ENCODE measurements at places on chromosomes 16 and 17.

DNA sequence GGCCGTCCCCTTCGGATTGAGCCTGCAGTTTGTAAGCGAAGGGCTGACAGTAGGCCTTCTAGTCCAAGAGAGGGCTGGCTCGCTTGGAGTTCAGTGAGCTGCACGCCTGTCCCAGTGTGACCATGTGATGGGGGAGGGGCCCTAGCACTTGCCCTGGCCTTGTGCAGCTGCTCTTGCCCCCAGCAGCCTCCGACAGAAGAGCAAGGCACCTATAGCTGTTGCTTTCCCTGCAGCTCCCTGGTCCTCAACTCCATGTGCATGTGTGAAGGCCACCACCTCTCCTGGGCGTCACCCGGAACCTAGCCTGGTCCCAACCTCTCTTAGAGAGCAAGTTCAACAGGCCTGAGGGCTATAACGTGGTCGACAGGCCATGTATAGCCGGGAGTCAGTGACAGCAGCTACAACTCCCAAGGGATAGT, 5.6 kb downstream of the SPHK1 start:
- DNase-seq, result no peak

GRCh38 chr16:79768276-79768970, 167.9 kb upstream of the MAF start:
- no peak for DNase-seq

DNA sequence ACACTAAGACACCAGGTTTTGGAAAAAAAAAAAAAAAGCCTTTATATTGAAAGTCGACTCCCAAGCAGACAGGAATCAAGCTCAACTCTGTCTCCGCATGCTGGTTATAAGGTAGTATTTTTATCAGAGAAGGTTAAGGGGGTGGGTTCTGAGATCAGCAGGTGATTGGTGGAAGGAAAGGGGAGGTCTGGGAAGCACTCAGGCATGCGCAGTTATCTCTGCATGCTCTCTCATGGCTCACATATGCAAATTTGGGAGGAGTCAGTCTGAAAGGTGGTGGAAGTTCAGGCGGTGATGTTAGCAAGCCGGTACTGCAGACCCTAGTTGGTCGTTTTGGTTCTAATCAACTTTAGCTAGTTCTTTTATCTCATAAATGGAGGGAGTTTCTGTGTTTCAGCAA, 357.6 kb upstream of the C16orf82 start:
- DNase-seq, result no peak

- no peak for DNase-seq
Observed at GRCh38 chr16:74729783-74730683, 29.4 kb upstream of the MLKL start.

DNA sequence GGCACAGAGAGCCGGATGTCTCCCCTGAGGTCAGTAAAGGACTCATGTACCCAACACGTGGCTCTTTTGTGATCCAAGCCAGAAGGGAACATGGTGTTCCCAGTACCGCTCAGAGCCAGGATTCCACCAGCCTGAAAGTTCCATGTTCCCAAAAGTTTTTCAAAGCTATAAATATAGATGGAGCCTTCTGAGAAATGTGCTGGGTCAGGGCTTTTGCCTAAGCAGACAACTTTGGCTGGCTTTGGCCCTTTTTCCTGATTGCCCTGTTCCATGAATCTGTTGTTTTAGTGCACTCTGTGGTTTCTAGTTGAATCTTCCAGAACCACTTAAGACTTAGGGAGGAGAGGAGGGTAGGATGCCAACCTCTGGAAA, 128.5 kb upstream of the HS3ST2 start:
- DNase-seq, result no peak

- no peak for DNase-seq
Observed at GRCh38 chr17:33688771-33689170, 395.7 kb upstream of the ASIC2 start.

- DNase-seq, result no peak
Observed at GRCh38 chr17:72590882-72591281, 470.1 kb downstream of the SOX9 start.

DNA sequence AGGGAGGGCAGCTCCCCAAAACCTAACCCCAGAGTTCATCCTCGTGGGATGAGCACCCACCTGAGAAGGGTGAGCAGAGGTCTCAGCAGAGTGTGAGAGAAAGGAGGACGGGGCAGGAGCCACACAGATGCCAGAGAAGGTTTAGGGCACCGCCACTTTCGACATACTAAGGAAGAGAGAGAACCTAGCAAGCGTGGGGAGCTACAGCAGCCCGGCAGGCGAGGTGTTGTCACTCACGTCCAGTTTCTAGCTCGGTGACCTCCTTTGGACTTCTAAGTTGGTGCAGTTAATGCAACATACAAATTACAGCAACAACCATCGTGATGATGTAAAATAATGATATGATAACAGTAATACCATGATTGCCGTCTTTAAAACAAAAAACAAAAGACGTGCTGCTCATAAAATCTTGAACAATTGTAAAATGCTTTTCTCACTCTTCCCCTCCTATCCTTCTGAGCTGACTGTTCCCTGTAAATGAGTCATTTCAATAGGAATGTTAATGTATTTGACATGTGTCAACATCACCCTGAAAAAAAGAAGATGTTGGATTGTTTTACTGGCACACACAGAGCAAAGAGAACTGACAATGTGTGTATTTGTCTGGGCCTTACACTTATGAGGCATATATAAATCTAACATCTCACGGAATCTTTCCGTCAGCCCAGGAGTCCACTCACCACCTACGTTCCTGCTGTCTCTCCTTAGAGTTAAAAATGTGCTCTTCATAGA, 158.2 kb upstream of the MAF start:
- DNase-seq, result no peak

DNA sequence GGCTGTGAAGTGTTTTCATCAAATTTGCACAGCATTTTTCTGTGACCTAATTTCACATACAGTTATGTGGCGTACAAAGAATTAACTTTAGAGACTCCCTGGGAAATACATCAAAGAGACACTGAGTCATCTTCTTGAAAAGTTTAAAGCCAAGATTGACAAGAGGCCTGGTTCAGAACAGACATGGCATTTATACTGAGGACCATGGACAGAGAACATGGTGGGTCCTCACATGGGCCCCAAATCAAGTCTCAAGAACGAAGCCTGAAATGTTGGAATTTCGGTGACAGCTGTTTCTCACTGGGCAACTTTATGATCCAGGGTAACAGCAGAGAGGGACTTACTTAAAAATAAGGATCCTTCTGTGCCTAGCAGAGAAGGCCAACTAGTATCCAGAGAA, 311.5 kb upstream of the KCNJ16 start:
- DNase-seq, result no peak

- DNase-seq, result no peak
Observed at GRCh38 chr16:52405441-52405840, 141.5 kb downstream of the TOX3 start.

GRCh38 chr16:12362482-12363458, 386.2 kb downstream of the SNX29 start:
- no peak for DNase-seq

DNA sequence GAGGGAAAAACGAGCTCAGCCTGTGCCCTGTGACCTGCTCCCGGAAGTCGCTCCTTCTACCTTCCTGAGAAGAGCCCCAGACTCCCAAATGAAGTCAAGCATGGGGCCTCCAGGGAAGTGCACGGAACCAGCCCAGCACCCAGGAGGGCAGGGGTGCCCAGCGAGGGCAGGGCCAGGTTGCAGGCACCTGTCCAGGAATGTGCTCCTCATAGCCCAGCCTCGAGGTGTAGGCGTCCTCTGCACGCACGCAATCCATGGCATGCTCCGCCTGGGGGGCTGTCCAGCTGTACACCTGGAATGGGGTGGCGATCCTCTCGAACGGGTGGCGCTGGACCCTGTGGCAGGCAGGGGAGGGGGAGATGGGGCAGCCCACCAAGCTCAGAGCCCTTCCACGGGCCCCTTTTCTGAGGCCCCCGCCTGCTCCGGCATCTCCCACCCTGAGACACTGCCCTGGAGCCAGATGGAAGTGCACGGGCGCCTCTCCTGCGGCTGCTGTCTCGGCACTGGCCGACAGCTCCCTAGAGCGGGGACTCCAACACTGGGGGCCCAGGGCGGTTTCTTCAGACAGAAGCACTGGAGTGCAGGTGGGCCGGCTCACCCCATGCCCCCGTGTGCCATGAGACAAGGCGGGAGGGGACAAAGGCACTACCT, 10.9 kb downstream of the CLUH start:
- no peak for DNase-seq

DNA sequence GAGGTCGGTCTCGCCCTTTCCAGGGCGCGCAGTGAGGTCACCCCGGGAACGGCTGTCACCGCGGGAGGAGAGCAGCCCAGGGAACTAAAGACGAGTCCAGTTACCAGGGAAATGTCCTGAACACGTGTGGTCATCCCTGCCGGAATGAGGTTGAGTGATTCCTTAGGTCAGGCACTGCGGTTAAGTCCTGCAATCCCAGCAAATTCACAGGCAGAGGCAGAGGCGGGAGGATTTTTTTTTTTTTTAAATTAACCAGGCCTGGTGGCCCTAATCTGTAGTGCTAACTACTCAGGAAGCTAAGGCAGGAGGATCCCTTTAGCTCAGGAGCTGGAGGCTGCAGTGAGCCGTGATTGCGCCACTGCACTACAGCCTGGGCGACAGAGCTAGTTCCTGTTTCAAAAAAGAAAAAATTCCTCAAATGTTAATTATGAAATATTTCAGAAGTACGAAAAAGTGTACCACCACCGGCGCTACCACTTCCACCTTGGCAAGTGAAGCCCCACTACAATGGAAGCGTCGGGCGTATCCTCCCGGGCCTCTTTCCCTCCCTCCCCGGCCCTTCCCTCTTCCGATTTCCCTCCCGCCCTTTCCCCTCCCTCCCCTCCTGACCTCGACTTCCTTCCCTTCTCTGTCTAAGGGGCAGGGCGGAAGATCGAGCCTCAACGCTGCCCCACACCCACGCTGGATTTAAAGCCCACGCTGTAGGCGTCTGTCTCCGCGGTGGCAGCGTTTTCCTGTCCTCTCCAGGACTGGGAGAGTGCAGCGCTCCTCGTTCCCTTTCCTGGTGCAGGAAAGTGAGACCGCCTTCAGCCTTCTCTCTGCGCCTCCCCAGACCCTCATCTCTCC, 27.3 kb downstream of the SLFN11 start:
- DNase-seq, result no peak

DNA sequence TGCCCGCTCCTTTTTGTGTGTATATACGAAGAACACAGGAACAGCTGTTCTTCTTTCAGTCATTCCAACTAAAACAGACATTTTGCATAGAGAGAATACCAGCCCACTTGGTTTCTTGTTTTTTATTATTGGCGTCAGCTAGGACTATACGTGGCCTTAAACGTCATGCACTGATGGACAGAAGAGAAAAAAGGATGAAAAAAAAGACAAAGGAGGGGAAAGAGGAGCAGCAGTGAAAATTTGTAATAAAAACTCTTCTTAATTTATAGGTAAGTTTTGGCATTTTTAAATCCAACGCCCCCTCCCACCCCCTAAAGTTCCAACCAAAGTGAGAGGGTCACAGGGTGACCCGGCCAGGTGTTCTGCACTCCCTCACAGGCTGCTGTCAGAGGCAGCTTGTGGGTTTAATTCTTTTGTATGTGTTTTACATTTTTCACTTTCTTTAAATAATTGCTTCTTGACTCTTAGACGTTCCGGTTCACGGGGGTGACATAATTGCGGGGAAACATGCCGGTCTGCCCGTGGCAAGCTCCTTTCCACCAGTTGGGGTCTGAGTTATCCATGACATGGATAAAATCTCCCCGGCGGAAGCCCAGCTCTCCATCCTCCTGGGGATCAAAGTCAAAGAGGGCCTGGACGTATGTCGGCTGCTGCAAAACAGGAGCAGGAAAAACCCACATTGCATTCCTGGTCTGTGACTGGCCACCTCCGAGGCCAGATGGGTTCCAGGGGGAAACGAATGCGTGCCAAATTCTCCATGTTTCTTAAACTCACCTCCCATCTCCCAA, 30.9 kb upstream of the SLC25A19 start:
- peak; percentile 75 for DNase-seq

DNA sequence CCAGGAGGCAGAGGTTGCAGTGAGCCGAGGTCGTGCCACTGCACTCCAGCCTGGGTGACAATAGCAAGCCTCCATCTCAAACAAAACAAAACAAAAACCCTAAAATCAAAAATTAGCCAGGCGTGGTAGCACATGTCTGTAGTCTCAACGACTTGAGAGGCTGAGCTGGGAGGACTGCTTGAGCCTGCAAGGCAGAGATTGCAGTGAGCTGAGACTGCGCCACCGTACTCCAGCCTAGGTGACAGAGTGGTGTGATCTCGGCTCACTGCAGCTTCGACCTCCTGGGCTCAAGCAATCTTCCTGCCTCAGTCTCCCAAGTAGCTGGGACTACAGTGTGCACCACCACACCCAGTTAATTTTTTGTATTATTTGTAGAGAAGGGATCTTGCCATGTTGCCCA, 87.6 kb downstream of the MYH11 start:
- no peak for DNase-seq

- DNase-seq, result no peak
Observed at GRCh38 chr17:40458851-40459482, 15.7 kb downstream of the IGFBP4 start.

- peak; percentile 87 for DNase-seq
Observed at GRCh38 chr17:40362696-40363110, 1.8 kb downstream of the GJD3 start.

GRCh38 chr17:34980681-34981537, 597 bp downstream of the LIG3 start:
- DNase-seq, result peak; percentile 75

- DNase-seq, result no peak
Observed at GRCh38 chr16:86962259-86962658, 354.9 kb downstream of the C16orf95 start.

GRCh38 chr17:80028030-80028429, 7.6 kb downstream of the TBC1D16 start:
- DNase-seq, result no peak

DNA sequence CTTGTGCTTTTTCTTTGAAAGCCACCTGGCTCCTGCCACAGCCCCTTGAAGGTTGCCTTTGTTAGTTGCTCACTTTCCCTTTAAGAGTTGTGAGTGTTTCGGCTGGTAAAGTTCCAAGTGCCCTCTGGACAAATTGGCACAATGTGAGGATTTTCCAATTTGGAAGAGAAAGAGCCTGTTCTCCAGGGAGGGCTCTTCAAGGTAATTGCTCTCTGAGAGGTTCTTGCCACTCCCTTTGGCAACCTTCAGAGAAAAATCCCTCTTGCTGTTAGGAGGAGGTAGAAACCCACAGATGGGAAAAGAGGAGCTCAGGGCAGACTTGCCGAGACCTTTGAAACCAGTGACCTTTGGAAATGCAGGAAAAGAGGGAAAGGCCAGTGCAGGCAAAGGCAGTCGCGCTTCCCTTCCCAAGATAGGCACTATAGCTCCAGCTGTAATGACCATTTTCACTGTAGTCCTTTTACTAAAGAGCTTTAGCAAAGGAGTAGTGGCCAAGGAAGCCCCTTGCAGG, 49.0 kb upstream of the AKAP1 start:
- DNase-seq, result no peak

DNA sequence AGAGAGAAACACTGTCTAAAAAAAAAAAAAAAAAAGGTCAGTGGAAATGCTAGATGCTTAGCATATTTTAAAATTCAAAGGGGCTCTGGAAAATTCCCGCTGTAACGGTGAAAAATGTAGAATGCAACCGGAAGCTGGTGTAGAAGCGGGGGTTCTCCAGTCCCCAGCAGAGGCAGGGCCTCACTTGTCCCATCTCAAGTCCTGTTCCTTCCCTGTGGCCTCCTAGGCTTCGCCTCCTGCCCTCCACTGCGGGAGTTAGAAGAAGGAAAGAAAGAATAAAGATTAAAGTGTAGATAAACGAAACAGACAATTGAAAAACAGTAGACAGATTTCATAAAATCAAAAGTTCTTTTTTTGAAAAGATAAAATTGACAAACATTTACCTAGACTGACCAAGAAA, 14.8 kb upstream of the ZNF287 start:
- DNase-seq, result no peak

Data from GM06990 (cell line).